Astrocyte of the spinal cord (primary cell): ENCODE measurements at places on chromosomes 3 and 15.
A peak's percentile ranks its signal among the peaks of the same experiment; 100 is the strongest.

- DNase-seq, result peak; percentile 58
These were observed 38.7 kb downstream of the GUCA1C start for GRCh38 chr3:108914774-108915641.

- DNase-seq, result no peak
These were observed 186.7 kb downstream of the UACA start for GRCh38 chr15:70576696-70577095.

- no peak for DNase-seq
These were observed 30.5 kb upstream of the CLDN16 start for GRCh38 chr3:190357468-190357867.

GRCh38 chr3:190589326-190589725, 75.4 kb downstream of the IL1RAP start:
- DNase-seq, result no peak

- no peak for DNase-seq
These were observed 51.3 kb upstream of the CADPS start for GRCh38 chr3:62926494-62926893.

- DNase-seq, result no peak
These were observed 730.3 kb downstream of the ZNF385D start for GRCh38 chr3:21020681-21021080.

DNA sequence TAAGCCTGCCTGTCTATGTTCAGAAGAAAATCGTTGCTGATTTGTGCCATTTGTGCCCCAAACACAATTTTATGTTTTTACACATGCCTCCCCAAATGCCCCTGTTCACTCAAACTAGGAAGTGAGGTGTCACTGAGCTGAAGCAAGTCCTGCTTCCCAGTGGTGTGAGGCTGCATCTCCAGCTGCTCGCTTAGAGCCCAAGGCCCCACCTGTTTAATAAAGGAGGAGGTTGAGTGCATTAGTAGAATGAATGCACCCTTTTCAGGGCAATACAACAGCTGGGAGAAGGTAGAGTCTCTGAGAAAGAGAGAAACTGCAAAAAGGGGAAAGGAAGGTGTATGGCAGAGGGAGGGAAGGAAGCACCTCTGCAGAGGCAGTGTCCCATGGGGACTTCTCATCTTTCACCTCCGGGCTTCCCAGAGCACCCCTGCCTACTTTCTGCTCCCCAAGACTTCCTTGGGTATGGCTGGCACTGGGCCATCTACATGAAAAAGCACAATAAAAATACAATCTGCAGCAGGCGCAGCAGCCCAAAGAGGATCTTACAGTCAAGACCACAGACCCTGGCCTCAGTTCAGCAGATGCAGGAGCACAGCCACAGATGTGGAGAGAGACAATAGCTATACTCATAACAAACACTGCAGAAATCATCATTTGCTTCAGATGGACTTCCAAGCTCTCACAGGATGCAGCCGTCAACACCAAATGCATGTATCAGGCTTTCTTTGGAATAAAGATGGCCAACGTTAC, 165.9 kb downstream of the POLR2M start:
- no peak for DNase-seq

DNA sequence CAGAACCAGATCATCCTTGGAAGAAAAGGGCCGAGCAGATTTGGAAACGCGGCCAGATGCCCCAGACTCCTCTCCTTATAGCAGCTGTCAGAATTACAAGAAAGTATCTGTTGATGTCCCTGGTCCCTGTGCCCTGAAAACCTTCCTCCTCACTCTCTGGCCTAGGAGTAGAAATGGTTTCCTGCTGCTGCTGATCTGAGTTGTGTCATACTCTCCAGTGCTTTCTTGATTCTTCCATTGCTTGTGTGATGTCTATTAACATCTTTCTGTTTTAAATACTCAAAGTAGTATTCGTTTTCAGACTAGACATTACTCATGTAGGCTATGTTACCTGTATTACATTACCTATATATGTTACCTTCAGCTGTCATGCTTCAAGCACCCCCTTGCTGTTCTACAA, 26.8 kb upstream of the HERC1 start:
- DNase-seq, result no peak

DNA sequence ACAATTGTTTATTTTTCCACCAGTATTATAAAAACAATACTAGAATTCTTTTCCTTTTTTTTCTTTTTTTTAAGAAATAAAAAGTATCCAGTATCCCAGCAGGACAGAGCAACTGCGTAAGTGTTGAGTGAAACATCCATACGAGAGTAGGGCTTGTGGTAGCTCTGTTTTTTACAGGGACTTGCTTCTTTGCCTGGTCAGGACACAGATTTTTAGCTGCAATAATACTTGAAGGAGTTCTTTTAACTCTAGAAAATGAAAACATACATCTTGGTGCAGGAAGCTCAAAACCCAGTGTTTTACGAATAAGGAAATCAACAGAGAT, 297.7 kb upstream of the NR2E3 start:
- no peak for DNase-seq

GRCh38 chr3:196117809-196118208, 35.9 kb upstream of the TFRC start:
- no peak for DNase-seq

GRCh38 chr3:43855674-43856299, 165.0 kb downstream of the ABHD5 start:
- peak; percentile 69 for DNase-seq

- DNase-seq, result peak; percentile 14
These were observed 55.4 kb upstream of the PIAS1 start for GRCh38 chr15:67998599-67999133.
